Stimulated activated CD4-positive, alpha-beta T cell treated with anti-CD3 and anti-CD28 coated beads, Interleukin-4, amount 100 ng/mL, for 24 hours (primary cell): ENCODE measurements at places on chromosomes 1 and 21.

GRCh38 chr1:235399661-235400060, 32.4 kb downstream of the TBCE start:
- DNase-seq, result no peak

GRCh38 chr1:28160782-28161266, 15.7 kb downstream of the PTAFR start:
- DNase-seq, result no peak

DNA sequence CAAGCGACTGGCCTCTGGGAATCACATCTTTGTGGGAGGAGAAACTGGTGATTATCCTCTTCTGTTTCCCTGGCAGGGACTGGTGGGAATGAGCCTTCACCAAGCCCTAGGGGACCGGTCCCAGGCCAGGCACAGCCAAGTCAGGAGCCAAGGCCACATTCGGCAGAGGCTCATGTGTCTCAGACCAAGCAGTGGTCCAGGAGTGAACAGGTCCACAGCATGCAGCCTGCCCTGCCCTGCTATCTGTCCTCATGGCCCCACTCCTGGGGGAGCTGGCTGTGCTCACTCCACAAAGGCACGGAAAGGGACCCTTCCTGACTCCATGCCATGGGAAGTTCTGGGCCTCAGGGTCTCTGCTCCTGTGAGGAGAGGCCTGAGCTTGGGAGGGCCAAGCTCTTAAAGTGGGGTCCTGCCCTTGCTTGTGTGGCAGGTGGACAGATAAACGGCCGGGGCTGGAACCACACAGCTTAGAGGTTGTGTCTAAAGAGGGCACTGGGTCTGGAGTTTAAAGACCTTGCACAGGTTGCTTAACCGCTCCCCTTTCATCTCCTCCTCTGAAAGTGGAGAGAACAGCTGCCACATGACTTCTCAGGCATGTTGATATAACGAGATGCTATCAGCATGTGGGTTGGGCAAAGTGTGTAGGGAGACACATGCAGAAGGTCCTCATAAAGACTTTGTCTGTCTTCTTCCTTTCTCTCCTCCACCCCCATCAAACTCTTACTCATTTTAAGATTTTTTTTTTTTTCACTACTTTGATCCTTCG, 57.5 kb downstream of the CASQ2 start:
- no peak for DNase-seq

GRCh38 chr1:158534496-158534895, 19.7 kb downstream of the OR6Y1 start:
- no peak for DNase-seq

DNA sequence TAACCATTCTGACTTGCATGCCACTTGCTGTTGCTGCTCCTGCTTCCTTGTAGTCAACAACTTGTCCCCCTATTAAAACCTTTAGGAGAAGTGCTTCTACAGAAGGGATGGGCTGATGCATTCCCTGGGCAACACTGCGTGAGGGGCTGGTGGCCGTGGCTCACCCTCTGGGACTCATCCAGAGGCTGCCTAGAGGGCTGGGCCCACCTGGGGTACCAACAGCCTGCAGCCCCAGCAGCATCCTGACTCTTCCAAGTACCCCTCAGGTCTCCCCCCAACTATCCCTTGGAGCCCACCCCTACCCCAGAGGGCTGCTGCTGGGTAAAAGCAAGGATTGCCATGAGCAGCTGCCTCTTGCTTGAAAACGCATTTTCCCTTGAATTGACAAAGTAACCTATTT, 34.7 kb upstream of the LHX4 start:
- DNase-seq, result no peak

DNA sequence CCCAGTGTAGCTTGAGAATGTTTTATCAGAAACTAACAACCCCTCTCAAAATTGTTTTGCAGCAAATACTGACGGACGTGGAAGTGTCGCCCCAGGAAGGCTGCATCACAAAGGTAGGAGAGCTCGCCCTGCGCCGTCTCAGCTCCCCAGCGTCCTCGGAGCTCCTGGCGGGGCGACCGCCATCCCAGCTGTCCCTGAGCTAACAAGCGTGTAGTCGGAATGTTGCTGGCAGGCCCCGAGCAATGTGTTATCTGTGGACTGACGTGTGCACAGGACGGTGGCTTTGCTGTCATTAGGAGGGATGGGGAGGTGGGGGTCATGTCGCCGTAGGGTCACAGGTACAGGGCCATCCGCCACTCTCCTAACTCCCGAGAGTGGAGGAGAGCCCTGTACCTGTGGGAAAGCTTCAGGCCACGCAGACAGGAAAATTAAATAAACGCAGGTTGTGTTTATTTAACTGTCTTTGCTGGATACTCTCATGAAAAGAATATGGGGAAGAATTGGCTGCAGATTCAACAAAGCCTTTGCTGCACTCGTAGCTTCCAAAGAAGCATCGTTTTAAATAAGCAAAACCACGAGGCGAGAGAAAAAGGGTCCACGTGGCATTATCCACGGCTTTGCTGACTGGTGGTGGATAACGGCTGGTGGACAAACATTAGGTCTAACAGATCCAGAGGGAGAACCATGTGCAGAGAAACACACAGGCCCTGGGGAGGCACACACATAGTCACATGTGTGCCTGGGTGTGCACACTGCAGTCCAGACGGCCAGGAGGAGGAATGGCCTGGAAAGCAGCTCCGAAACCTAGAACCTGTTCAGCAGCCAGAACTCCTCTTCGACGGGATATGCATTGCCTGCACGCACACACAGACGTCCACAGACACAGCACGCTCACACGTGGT, 175.3 kb downstream of the PRDM16 start:
- DNase-seq, result no peak
